ENCODE measurements at places on chromosomes 11 and 22. TPM values are rescaled to one million over a fixed set of nuclear protein-coding genes. Genes with fewer than 3 reads are reported as not detected.
A peak's percentile ranks its signal among the peaks of the same experiment; 100 is the strongest.

APOBEC3G gene
- total RNA-seq, result 29.1 TPM

GRCh38 chr11:115349335-115350017 is 154.7 kb downstream of the CADM1 start:
- no peak for DNase-seq

- no peak for DNase-seq
Measured at GRCh38 chr22:34324763-34325162, 404.5 kb upstream of the LARGE1 start.

- DNase-seq, result no peak
Measured at GRCh38 chr11:7673724-7674434, 579 bp upstream of the CYB5R2 start.

DNA sequence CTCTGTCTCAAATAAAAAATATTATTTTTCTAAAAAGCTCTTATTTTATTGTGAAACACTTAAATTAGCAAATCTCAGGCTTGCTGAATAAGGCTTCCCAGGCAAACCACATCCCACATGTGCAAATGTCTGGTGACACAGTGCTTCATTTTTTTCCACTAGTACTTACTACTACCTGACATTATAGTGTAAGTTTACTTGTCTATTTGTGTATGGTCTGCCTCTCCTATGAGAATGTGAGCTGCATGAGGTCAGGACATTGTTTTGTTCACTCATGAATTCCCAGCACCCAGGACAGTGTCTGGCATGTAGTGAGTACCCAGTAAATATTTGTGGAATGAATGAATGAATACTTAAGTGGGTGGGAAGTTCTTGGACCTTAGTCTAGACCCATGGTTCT is 103.1 kb downstream of the PTPRJ start:
- DNase-seq, result no peak

RANBP1 gene
- 349 TPM for total RNA-seq

GRCh38 chr11:117439256-117439655 is 111.6 kb downstream of the CEP164 start:
- no peak for DNase-seq

EWSR1 gene
- 320 TPM for total RNA-seq

DNA sequence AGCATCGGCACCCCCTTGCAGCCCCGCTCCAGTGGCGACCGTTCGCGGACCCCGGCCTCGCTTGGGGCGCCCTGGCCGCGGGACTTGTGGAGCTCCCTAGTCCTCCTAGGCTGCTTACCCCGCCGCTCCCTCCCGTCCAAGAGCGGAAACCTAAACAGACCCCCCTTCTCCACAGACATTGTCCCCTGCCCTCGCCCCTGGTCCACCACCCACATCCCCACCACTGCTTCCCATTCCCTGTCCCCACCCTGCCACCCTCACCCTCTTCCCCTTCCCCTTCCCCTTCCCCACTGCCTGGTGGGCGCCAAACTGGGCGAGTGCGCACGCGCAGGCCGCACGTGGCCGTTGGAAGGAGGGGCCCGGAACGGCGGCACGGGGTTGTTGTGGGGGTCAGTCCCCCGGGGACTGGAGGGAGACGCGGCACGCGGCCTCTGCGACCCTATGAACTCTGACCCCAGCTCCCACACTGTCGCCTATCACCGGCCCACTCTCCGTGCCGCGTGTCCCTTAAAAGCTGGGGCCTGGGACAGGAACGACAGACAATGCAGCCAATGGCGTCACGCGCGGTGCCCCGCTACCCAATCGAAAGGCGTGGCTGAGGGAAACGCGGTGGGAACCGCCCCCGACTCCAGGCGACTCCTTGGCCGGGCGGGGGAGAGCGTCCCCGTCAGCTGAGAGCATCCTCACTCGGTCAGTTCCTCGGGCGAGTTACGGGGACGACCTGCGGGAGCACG is at the start of gene SNX32:
Gene SNX32 (plus strand): TSS at position 667 of the 734 bp plus-strand sequence. CDS start 103 bp downstream, outside the sequence.
- DNase-seq, result peak; percentile 95

DNA sequence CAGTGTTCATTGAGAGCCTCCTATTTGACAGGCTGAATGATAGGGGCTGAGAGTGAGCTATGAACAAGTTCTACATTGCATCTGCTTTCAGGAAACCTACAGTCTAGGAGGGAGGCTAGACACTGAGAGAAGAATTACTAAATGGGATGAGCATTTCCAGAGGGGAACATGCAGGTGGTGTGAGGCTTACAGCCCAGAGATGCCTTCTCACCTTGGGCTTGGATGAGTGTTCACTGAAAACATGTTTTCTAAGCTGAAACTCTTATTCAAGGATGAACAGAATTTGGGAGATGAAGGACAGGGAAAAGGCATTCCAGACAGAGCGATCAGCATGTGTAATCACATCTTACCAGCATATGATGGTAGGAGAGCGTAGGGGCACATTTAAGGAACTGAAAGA is 177.5 kb upstream of the E2F8 start:
- DNase-seq, result no peak

GRCh38 chr11:77101043-77101537 is 1.6 kb upstream of the OMP start:
- no peak for DNase-seq
